ENCODE measurements at places on chromosomes 5 and 9.

DNA sequence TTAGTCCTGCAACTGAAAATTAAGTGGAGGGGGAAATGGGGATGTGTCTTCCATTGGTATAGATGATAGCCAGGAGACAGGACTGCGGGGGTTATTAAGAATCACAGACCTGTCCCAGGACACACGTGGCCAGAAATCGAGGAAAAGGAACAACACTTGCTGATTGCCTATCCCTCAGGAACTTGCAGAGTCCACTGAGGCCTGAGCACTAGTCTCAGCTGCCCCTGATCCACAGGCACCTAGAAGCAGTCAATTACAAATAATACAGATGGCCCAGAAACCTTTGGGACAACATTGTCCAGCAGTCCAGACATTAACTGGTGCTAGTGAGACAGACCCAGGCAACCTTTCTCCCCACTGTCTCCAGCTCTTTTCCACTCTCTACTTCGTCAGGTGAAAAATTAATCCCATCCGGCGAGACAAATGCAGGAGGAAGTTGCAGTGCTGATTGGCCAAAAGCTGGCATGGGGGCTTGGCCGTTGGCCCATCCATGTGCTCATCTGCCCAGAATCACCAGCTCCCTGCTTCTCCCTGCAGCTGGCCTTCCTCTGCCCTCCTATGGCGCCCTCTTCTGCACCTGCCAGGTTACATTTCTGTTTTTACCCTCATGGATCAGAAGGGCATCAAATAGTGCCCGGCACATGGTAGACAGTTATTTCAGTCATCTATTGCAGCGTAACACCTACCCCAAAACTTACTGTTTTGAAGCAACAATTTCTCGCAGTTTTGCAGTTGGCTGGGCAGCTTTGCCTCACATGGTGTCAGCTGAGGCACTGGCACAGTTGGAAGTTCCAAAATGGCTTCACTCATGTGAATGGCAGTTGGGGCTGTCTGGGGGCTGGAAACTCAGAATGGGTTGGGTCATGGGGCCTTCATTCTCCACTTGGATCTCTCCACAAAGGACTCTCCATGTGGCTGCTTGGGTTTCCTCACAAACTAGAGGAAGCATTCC, 3.6 kb upstream of the B4GALT1 start:
- DNase-seq, result no peak

DNA sequence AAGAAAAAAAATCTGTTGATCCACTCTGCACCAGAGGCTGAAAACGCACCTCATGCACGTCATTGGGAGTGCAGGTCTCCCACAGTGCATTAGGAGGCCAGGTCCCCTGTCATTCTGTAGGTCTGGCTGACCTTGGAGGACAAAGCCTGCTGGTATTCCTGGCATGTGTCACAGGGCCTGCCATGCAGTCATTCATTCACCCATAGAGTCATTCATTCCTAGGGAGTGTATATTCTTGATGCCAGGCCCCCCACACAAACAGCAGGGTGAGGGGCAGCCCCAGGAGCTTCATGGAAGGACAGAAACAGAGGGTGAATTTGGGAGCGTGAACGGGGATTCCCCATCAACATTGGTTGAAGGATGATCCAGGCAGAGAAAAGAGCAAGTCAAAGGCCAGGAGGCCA, 2.2 kb downstream of the GBGT1 start:
- DNase-seq, result no peak

GRCh38 chr5:169728418-169728817, 91.3 kb downstream of the DOCK2 start:
- DNase-seq, result no peak

DNA sequence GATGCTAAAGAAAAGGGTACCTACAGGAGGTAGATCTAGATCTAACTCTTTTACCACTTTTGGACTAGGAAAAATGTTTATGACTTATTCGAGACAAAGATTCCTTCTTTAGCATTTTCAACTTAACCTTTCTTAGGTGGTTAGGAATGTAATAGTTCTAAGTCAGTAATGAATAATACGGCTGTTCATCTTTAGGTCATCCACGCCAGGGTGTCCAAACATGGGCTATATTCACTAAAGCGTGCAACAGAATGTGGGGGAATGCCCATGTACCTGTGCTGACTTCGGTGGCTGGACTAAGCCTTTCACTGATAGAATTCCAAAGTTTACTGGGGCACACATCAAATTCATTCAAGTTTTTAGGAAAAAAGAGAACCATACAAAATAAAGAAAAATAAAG, 164.7 kb downstream of the TSSK1B start:
- no peak for DNase-seq

GRCh38 chr9:38338342-38339018, 54.0 kb upstream of the ALDH1B1 start:
- no peak for DNase-seq

GRCh38 chr5:151903243-151903653, 21.4 kb downstream of the GLRA1 start:
- no peak for DNase-seq

DNA sequence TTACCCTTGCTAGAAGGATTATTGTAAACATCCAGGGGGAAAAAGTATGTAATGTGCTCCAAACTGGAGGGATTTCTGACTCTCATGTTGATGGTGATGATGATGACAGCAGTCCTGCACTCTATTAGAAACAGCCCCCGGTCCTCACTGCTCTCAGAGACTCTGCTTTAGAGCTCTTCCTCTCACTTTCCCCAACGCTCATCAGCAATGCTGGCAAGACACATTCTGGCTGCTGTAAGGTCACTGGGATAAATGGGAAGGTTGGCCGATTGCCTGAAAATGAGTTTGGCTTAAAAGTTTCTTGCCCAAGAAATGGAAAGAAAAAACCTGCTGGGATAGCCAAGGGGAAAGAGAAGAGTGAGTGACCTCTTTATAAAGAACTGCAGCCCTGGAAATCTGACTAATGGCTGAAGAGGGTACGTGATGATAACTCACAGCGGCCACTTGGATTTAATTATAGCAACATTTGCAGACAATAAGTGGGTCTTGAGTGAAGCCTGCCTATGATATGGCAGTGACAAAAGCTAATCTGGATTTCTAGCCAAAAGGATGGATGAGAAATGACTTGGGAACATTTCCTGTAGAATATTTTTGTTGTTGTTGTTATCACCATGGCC, 235.8 kb downstream of the TMEM38B start:
- no peak for DNase-seq

DNA sequence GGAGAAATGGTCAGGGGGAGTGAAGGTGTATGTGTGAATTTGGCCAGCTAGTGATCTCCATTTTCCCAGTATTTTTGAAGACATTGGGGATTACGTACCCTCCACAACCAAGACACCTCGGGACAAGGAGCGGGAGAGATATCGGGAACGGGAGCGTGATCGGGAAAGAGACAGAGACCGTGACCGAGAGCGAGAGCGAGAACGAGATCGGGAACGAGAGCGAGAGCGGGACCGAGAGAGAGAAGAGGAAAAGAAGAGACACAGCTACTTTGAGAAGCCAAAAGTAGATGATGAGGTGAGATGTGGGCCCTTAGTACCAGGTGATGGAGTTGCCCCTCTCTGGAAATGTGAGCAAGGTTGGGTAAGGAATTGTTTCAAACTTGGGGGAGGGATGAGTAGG, 5.8 kb upstream of the WDR55 start:
- DNase-seq, result no peak

- DNase-seq, result no peak
Measured at GRCh38 chr9:102106439-102106838, 368.0 kb upstream of the GRIN3A start.

GRCh38 chr5:760363-761058, 24.0 kb downstream of the ZDHHC11B start:
- peak; percentile 4 for DNase-seq

- no peak for DNase-seq
Measured at GRCh38 chr9:19162956-19163355, 35.7 kb upstream of the PLIN2 start.

DNA sequence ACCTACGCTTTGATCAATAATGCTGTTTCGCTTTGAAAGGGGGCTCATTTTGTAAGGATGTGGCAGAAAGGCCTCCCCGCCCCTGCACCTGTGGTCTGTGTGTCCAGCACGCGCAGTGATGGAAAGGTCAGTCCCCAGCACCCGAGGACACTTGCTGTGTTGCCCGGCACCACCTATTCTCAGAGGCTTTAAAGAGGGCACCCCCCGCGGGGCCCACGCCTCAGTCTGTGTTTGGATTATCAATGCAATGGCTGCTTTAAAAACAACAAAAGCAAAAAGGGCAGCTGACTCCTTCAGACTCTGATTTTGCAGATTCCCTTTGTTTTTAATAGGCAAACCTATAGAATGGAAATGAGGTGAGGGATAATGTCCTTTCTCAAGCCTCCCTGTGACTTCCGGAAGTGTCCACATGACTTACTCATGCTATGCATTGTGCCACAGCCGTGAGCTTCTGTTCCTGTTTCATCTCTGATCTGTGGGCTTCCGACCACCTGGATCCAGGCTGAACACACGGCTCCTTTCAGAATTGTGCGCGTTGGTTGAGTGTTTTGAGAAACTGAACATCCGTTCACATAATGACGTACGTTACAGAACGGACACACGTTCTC, 416.2 kb downstream of the IRX2 start:
- DNase-seq, result no peak

- no peak for DNase-seq
Measured at GRCh38 chr9:87581513-87581912, 83.8 kb downstream of the DAPK1 start.

GRCh38 chr5:174118823-174119467, 73.4 kb downstream of the NSG2 start:
- DNase-seq, result no peak

Measured in GM03348 (cell line).